Heart right ventricle (tissue), 16 donors: ENCODE measurements at places on chromosomes 3 and 15. TPM values are rescaled to one million over a fixed set of nuclear protein-coding genes. Genes with fewer than 3 reads are reported as not detected.

LRTM1 gene
- polyA plus RNA-seq: not detected

RARRES1 gene
- 23.3 TPM for polyA plus RNA-seq

LDHAL6B gene
- polyA plus RNA-seq: not detected

ANKRD34C gene
- 0.01 TPM for polyA plus RNA-seq

A4GNT gene
- not detected for polyA plus RNA-seq

ZMAT3 gene
- polyA plus RNA-seq: 2.1 TPM

PTX3 gene
- 0.15 TPM for polyA plus RNA-seq

DNA sequence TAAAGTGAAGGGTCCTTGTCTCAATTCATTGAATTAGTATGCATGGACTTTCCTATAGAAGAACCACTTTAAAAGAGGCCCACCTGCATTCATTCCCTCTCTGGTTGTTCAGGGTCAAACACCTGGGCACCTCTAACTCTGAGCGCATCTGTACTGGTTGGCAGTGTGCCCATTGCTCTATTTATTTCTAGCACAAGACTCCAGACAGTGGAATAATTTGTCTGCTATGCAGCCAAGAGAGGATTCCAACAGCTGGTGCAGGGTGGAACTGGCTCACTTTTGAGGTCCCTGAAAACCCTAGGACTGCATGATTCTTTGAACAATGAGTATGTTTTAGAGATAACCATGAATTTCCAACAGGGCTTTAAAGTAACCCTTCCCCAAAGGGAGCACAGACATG lies 57.9 kb downstream of the CCDC33 start:
- DNase-seq: no peak

DNA sequence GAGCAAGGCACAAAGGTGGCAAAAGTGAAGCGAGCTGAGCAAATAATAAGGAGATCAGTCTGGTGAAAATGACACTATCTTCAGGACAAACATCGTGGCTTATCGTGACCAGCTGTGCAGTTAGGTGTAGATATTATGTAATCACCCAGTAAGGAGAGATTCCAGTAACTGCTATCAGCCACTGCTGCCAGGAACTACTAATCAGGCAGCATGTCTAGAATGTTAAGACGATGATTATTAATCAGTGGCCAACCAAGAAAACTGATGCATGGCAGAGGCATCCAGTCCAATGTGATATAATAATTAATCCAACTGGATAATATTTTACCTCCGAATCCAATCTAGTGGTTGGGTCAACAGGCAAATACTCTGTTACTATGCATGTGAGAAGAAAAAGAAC lies 252.7 kb upstream of the ZPLD1 start:
- DNase-seq: no peak

DNA sequence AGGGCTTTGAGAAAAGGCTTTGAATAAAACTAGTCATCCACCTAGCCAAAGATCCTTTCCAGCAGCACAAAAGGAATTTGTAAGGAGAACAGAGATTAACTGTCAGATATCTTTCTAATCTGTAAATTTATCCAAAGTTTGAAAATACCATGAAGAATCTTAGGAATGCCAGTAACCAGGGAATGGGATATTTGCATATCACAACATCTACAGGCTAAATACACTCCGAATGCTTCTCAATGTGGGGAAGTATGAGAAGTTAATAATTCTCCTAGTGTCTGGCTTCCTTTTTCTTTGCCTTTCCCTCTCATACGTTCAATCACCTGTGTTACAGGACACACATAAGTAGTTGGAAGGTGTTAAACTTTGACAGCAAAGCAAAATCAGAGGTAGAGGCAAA lies 7.8 kb downstream of the ANAPC13 start:
- DNase-seq: no peak

GRCh38 chr3:76442374-76442915 lies 597.5 kb upstream of the ROBO2 start:
- DNase-seq: no peak

- DNase-seq: no peak
Measured at GRCh38 chr3:136008732-136009470, 43.4 kb downstream of the PPP2R3A start.

DNA sequence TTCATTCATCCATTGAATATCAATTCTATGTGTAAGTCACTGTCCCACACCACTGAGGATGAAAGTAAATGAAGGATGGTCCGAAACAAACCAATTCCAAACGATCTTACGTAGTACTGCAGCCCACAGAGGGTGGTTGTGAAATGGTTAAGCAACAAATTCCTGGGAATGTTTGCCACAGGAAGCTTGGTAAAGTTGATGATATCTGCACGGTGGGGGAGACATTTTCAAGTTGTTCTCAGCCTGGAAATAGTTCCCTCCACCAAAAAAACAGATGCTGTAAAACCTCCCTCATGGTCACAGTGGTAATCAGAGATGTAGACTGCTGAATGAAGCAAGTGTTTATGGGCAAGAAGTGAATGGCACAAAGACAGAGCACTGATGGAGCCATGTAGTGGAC lies 35.9 kb upstream of the BNC1 start:
- DNase-seq: no peak

- no peak for DNase-seq
Measured at GRCh38 chr3:117836296-117836695, 1126.7 kb downstream of the TUSC7 start.

DNA sequence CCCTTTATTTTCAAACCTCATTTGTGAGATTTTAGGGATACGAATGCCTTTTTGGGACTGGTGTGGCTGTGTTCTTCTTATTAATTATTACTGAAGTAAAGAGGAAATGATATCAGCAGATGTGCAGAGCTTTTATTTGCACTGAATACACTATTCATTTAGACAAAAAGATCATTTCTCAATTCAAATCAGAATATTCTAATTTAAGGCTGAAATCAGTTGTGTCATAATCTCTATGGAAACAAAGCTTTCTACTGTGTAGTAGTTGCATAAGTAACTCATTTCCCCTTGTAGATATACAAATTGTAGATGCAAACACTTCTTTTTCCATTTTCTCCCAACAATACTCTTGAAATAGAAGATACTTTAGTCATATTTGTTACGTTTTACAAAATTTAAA lies 56.0 kb downstream of the PDE8A start:
- no peak for DNase-seq

DNA sequence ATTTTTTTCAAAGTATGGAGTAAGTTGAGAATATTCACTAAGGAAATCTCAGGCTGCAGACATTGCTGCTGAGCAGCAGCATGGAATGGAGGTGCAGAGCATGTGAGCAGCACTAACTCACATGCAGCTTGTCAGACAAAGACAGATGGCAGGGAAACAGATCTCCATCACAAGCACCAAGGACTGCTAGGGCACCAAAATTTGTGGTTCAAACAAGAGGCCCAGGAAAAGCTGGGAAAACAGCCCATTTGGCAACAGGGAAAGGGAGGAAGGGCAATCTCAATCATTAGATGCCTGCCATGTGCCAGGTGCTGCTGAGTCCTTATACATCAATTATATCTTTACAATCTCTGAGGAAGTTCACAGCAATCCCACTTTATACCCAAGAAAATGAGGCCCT lies 47.2 kb upstream of the EIF1B start:
- DNase-seq: no peak

- DNase-seq: no peak
Measured at GRCh38 chr15:75397494-75397893, 29.1 kb upstream of the MAN2C1 start.

GRCh38 chr3:98172621-98173020 lies 6.1 kb downstream of the OR5H15 start:
- DNase-seq: no peak

DNA sequence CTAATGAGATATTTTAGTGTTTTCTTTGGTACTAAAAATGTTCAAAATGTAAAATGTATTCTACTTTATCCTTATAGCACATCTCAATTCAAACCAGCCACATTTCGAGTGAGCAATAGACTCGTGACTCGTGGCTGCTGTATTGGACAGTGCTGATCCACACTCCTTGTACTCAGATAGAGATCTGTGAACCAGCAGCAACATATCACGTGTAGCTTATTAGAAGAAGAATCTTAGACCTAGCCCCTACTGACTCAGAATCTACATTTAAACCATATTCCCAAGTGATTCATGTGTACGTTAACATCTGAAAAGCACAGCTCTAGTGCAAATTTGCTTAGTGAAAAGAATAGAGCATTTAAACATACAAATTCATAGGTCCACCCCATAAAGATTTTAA lies 130.9 kb downstream of the IL1RAP start:
- no peak for DNase-seq

GRCh38 chr15:74732846-74733245 lies 7.5 kb upstream of the CYP1A1 start:
- DNase-seq: no peak

DNA sequence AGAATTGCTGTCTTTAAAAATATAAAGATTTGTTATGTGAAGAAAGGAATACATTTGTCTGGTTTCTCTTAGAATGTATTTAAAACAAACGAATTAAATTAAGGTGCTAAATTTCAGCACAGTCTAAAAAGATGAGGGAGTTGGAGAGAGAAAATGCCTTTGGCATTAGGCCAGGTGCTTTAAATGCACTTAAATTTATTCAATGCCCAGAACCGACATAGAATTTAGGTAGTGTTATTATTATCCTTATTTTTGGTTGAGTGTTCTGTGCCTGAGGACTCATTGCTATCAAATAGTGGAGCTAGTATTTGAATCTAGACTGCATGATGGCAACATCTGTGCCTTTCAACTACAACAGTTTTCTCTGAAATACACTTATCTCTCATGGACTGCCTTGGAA lies 287.5 kb downstream of the RBMS3 start:
- DNase-seq: no peak

DNA sequence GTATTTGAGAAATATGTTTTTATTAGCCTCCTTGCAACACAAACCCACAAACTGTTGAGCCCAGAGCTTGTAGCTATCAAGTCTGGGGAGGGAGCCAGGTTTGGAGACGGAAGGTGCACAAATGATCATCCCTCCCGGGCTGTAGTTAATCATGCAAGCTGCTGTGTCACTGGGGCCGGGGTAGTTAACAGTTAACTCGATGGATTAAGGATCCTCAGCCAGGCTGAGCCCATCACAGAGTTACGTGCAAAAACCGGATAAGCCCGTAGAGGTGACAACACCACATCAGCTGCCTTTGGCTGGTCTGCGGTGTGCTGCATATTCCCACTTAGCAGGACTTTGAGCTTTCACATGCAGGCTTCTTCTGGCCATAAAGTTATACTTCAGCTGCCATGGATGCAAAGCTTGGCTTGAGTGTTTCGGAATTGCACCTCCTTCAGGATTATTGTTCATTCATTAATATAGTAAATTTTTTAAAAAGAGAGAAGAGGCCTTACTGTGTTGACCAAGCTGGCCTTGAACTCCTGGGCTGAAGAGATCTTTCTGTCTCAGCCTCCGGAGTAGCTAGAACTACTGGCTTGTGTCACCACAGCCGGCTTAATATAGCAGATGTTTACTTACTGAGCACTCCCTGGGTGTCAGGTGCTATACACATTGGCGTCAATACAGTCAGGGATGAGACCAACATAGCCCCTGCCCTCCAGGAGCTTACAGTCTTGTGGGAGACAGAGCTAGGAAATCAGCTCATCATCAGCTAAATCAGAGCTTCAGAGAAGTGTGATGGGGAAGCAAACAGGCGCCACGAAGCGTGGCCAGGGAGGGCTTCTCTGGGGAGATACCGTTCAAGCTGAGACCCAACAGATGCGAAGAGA lies 226.8 kb upstream of the BHLHE40 start:
- no peak for DNase-seq

GRCh38 chr3:47291158-47291753 lies 8.5 kb downstream of the KLHL18 start:
- DNase-seq: no peak

DNA sequence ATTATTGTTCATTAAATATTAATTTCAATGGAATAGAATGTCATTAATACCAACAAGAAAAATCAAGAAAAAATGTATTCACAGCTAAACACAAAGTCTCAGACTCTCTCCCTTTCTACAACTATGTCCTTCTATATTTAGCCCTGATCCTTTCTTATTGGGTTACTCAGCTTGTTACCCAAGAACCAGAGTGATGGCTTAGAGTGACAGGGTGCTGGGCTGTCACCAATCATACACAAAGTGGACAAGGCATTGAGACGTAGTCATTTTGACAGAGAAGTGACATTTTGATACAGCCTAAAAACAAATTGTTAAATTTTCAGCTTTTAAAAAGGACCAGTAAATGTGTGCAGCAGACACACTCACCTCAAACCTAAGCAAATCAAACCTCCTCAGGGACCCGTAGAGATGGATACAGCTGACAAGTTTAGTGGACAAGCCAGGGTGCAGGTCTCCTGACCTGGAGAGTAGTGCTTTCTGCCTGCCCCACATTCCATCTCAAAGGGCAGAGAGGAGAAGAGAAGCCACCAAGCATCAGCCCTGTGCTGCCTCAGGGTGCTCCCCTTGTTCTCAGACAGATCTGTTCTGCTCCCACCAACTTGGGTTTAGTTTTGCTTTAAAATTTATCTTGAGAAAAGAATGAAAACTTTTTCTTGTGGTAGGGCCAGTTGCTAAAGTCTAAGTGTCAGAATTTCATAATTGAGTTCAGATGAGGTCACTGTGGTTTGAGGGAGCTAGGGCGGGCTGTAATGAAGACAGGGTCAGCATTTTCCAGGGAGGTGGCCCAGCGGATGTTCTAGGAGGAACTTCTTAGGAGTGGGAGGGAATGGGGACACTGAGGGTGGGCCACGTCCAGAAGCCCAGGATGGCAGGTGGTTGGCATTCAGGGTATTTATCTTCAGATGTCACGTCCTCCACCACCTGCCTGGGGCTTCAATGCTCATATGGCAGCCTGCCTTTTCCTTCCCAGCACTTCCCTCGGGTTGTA lies 136.5 kb upstream of the TBL1XR1 start:
- peak; percentile 31 for DNase-seq

- no peak for DNase-seq
Measured at GRCh38 chr3:122985539-122985938, 42.0 kb downstream of the SEMA5B start.

DNA sequence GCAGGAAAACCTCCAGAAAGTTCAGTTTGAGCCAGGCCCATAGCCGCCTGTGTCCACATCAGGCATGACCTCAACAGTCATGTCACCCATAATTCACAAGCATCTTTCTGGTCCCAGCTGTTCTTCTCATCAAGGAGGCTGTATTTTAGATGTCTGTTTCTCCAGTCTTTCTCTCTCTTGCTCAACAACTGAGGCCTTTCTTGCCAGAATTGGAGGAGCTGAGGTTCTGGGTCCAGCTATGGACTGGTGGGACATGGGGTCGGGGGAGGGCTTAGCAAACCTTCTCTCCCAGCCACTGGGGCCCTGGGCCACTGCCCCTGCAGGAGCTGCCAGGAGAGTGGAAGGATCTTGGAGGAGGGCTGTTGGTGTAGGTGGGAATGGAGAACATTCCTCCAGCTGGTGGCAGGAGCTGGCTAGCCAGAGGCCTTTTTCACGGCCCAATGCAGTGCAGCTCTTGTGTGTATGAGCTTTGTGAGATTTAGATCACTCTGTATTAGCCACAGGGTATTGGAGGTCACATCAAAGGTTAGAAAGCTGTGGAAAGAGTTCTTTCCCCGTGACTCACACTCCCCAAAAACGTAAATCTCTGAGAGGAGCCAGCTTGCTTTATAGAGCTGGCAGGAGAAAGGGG lies 23.5 kb downstream of the MAGEF1 start:
- no peak for DNase-seq
